ENCODE measurements at places on chromosomes 1 and 21.

DNA sequence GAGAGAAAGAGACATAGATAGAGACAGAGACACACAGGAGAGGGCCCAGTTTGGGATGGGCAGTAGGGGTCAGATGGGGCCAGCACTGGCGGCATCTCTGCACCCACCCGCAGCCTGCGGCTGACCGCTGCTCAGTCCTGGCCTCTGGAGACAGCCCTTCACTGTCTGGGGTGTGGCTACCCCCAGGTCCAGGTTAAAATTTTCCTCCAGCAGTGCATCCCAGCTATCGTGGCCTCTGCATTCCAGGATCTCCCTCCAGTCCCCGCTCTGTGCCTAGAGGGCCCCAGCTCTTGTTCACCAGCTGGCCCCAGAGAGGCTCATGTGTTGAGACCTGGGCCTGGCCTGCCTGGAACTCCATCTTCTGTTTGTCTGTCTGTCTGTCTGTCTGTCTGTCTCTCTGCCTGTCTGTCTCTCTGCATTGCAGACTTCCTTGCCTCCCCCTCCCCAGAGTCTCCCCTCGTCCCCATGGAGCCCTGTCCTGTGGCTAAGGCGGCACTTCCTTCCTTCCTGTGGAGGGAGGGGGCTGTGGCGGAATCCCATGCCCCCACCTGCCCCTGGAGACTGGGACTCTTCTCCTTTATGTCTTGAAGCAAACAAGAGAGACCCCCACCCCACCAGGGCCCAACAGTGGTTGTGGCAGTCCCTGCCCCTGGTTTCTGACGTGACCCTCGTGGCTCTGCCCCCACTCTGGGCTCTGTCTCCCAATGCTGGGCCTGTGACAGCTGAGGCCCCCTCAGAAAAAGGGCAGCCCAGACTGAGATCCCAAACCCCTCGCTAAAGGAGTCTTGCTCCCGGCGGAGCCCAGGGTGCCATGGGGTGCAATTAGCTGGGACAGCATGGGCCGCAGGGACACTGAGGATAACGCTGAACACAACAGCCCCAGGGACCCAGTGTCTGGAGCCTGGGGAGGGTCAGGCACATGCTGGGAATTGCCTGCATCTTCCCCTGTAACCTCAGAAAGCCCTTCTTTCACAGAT lies 241.8 kb downstream of the NPHP4 start:
- DNase-seq = no peak

DNA sequence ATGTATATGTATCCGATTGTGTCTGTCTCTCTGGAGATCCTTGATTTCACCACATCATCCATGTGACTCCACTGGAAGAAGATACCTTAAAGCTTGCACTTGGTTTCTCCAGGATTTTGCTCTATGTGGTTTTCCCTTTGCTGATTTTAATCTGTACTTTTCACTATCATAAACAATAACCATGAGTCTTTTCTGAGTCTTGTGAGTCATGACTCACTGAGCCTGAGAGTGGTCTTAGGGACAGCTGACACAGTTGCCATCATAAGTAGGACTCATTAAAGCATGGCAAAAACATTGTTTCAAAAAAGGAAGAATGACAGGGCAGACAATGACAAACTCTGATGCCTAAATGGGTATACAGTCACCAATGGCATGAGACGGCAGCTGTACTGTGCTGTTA lies 226.2 kb downstream of the AKT3 start:
- no peak for DNase-seq

DNA sequence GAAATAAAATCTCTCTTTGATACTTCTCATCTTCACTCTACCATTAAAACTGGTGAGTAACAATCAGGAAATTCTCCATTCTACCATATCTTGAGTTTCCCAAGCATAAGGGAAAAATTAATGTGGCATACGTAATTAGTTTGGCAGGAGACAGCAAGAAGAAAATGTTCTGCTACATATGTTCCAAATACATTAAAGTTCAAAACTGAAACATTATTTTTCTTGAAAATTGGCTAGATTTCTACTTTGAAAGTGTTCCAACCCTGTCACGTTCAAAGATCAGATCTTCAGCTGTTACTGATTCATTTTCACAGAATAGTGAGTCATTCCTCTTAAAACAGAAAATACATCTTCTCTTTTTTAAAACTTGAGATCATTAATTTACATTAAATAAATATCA lies 48.5 kb downstream of the PIGK start:
- DNase-seq = no peak

GRCh38 chr1:42746436-42747105 lies 6.5 kb upstream of the CLDN19 start:
- no peak for DNase-seq

DNA sequence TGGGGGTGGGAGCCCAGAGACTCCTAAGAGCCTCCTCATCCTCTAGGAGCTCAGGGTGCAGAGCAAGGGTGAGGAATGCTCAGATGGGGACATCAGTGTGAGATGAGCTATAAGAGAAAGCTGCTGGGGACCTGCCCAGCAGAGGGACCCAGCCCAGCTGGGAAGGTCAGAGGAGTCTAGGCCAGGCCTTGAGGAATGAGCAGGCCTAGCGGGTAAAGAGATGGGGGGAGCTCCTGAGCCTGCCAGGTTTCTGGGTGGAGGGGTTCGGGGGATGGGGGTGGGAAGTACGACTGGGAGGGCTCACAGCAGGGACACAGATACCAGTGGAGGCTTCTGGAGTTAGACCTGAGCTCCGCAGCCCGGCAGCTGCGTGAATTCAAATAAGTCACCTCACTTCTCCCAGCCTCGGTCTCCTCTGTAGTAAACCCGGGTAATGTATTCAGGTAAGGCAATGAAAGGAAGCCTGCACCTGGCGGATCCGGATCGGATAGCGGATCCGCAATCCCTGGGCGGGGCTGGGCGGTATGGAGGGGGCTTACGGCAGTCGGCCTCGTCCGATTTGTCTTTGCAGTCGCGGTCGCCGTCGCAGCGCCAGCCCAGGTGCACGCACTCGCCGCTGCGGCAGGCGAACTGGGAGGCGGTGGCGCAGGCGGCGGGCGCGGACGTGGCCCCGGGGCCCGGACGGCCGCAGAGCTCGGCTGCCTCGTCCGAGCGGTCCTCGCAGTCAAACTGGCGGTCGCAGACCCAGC lies 38.0 kb upstream of the MAGOH start:
- no peak for DNase-seq

DNA sequence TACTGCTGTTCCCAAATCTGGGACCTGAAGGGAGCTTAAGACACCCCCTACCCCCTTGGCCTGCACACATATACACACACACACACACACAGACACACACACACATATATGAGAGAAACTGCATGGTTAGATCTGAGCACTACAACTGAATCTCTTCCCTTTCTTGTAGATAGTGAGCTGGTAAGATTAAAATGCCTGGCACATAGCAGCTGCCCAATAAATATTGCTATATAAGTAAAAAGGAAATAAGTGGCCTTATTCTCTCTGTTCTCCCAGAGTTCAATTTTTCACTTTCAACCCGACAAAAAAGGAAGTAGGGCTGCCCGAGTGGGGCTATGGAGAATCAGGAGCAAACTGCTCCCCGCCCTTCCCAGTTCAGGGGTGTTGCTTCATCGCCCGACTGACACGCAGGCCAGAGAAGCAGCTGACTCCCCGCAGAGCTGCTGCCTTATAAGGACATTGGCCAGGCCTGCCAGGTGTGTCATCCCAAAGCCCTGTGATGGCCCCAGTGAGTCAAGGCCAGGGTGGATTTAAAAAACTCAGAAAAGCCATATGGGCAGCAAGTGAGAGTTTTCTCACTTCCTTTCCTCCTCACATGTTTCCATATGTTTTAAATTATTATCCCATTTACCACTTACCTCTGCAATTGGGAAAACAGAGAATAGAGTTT lies 106.5 kb upstream of the SLC44A3 start:
- no peak for DNase-seq

- DNase-seq = no peak
Observed at GRCh38 chr1:205064301-205064700, 20.0 kb downstream of the TMEM81 start.

- peak; percentile 35 for DNase-seq
Observed at GRCh38 chr1:3899754-3900149, 320 bp downstream of the C1orf174 start.

DNA sequence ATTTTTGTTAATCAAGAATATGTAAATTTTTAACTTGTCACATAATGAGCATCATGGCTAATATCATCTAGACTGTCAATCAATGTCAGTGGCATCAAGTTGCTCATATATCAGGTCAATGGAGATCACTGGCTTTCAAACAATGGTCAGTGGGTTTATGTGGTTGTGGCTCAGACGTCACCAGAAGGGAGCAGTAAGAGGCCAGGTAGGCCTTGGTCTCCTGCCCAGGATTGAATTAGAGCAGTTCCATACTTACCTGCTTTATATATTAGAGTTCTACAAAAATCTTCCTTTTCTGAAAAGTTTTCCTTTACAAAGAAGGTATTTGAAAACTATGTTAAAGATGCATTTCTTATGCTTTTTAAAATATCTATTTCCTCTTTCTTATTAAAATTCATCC lies 206.3 kb upstream of the B3GALT2 start:
- no peak for DNase-seq

- no peak for DNase-seq
Observed at GRCh38 chr1:198275597-198275996, 118.8 kb downstream of the NEK7 start.

GRCh38 chr1:91374086-91374485 lies 30.6 kb downstream of the HFM1 start:
- no peak for DNase-seq

DNA sequence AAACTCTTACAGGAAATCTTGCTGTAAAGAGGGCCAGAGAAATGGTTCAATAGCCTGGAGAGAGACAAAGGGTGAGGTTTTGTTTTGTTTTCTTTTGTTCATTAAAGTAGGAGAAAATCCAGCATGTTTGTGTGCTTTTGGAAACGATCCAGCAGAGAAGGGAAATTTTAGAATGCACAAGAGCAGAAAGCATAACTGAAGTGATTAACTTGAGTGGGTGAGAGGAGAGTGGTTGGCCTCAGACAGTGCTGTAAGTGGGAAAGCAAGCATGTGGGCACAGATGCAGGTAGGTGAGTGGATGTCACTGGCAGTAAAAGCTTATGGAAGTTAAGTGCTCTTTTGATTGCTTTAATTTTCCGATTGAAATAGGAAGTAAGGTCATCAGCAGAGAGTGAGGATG lies 50.2 kb downstream of the EEIG2 start:
- no peak for DNase-seq

- no peak for DNase-seq
Observed at GRCh38 chr1:226973898-226974543, 33.9 kb downstream of the COQ8A start.

DNA sequence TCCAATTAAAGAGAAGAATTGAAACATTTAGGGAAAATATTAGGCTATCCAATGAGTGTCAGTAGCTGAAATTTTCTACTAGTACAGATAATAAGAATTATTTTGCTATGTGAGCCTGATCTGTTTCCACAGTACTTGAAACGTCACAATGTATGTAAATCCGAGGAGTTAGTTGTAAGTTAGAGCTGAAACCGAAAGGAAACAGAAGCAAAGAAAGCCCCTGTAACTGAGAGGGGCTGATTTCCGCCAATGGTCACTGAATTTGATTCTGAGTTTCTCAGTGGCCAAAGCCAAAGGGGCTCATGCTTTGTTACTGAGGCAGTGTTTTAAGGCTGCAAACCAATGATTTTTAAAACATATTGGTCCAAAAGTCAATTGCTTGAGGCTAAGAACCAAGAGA lies 168.3 kb upstream of the DUSP10 start:
- no peak for DNase-seq

- DNase-seq = no peak
Observed at GRCh38 chr1:112689196-112689841, 14.9 kb downstream of the MOV10 start.

DNA sequence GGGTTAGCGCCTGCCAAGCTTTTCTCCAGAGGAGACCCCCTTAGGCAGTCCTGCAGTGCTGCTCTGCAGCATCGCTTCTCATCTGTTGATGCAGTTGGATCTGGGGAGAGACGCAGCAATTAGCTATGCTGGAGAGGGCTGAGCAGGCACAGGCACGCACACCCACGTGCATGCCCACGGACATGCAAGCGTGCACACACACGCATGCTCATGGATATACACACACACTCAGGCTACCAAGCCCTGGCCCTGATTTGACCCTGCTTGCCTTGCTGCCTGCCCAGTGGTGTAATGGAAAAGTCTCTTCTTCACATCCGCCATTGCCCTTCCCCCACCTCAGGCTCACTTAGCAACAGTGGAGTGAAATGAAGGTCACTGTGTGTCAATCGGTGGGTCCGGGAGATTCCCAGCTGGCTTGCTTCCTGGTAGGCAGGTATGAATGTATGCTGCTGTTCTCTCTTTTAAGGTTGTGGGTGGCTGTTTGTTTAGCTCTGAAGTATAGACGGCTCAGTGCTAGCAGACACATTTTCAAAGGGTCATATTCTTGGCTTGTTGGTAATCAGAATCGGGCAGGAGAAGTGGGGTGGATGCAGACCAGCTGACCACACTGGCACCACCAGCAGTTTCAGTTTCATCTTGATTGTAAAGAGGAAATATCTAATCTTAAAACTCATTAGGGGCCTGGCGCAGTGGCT lies 9.5 kb downstream of the ATP1B1 start:
- DNase-seq = no peak

DNA sequence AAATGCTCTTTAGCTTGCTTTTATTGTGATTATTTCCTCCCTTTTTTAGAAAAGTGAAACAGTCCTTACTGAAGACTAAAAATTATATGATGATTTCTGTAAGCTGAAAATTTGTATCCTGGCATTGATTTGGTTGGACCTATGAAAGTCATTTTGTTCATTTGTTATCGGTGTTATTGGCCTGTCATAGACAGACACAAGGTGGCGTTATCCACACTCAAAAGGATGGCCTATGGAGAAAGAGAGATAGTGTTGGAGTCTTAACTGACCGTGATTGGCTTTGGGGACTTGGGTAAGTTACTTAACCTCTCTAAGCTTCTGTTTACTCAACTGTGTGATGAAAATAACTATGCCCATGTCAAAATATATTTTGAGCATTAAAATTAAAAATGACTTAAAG lies 203.6 kb upstream of the CHODL start:
- no peak for DNase-seq

GRCh38 chr1:228350179-228350742 lies 56.4 kb downstream of the TRIM11 start:
- DNase-seq = no peak

- DNase-seq = no peak
Observed at GRCh38 chr21:36478941-36479340, 981 bp downstream of the CLDN14 start.

- DNase-seq = no peak
Observed at GRCh38 chr21:28216976-28217523, 775.6 kb downstream of the LTN1 start.

GRCh38 chr1:19484798-19485361 lies 459 bp downstream of the CAPZB start:
- no peak for DNase-seq

DNA sequence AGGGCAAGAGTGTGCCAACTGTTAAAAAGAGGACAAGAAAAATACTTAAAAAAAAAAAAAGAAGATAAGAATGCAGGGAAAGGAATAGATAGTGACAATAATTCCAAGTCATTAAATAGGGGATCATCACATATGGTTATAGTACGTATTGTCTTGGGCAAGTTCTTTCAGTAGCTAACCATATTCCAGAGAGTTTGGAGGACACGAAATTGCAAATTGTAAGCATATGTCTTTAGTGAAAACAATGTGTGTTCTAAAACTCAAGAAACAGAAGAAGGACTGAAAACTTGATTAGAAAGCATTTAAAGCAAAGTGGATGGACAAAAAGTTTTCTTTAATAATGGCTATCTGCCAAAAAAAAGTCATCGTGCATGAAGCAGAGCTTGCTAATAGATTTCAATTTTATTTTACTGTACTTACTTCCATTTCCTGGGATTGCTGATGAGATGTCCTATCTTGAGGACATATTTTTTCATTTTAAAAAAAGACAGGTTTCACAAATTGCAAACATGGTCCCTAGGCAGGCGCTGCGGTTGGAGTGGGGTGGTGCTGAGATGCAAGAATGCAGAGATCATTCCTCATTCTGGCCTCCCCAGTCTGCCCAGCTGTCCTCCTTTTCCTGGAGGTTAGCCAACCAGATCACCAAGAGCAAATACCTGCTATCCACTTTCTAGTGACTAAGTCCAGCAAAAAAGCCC lies 11.9 kb downstream of the TSPAN2 start:
- DNase-seq = no peak
